ENCODE measurements at places on chromosomes 6 and 20. TPM values are rescaled to one million over a fixed set of nuclear protein-coding genes. Genes with fewer than 3 reads are reported as not detected.

CRIP3 gene
- total RNA-seq: not detected

GRCh38 chr6:142051404-142051803, 81.3 kb upstream of the GJE1 start:
- DNase-seq: no peak

- no peak for DNase-seq
These were observed 75.1 kb downstream of the PPP1R3G start for GRCh38 chr6:5160206-5160605.

DEFB127 gene
- not detected for total RNA-seq

HRH3 gene
- not detected for total RNA-seq

Measured in GM23248 (cell line).